ENCODE measurements at places on chromosomes 16 and 17. TPM values are rescaled to one million over a fixed set of nuclear protein-coding genes. Genes with fewer than 3 reads are reported as not detected.
A peak's percentile ranks its signal among the peaks of the same experiment; 100 is the strongest.

WWP2 gene
- polyA plus RNA-seq: 14.1 TPM

GRCh38 chr17:12395733-12396354 lies 269.8 kb upstream of the MYOCD start:
- no peak overlapping the region for H3K27ac ChIP-seq
- no peaks in the 10 kb centered on the region for H3K36me3 ChIP-seq
- DNase-seq: peak; percentile 68
- H3K4me1 ChIP-seq: no peaks in the 10 kb centered on the region

GDPD3 gene
- polyA plus RNA-seq: 0.30 TPM

GRCh38 chr16:68626557-68626956 lies 18.6 kb upstream of the CDH3 start:
- no peaks in the 10 kb centered on the region for H3K36me3 ChIP-seq
- no peak overlapping the region for H3K27ac ChIP-seq
- H3K27me3 ChIP-seq: no peaks in the 10 kb centered on the region
- no peak for DNase-seq

- no peaks in the 10 kb centered on the region for H3K4me1 ChIP-seq
- H3K27me3 ChIP-seq: no peaks in the 10 kb centered on the region
Observed at GRCh38 chr17:70295731-70296130, 126.4 kb downstream of the KCNJ2 start.

NKD1 gene
- 0.64 TPM for polyA plus RNA-seq

LYRM9 gene
- 5.2 TPM for polyA plus RNA-seq

All from H1 (cell line).